ENCODE measurements at places on chromosomes 12 and 14. TPM values are rescaled to one million over a fixed set of nuclear protein-coding genes. Genes with fewer than 3 reads are reported as not detected.

KRT85 gene
- not detected for total RNA-seq

PLEK2 gene
- total RNA-seq = not detected

C14orf180 gene
- not detected for total RNA-seq

KRT7 gene
- not detected for total RNA-seq

PLEKHD1 gene
- 0.49 TPM for total RNA-seq

ENDOU gene
- total RNA-seq = not detected

ATL1 gene
- 70.6 TPM for total RNA-seq

MUCL1 gene
- total RNA-seq = not detected

NT5DC3 gene
- total RNA-seq = 21.9 TPM

NUDT14 gene
- total RNA-seq = 14.8 TPM

PIANP gene
- 3.4 TPM for total RNA-seq

SLC38A4 gene
- total RNA-seq = 0.74 TPM

KCNC2 gene
- 16.5 TPM for total RNA-seq

HOXC4 gene
- total RNA-seq = not detected

AGAP2 gene
- 40.6 TPM for total RNA-seq

BICDL1 gene
- total RNA-seq = 17.0 TPM

TCL1A gene
- total RNA-seq = not detected

OTOGL gene
- total RNA-seq = 0.25 TPM

HOXC9 gene
- not detected for total RNA-seq

SLC25A47 gene
- not detected for total RNA-seq

AMDHD1 gene
- 0.25 TPM for total RNA-seq

PTPRR gene
- 12.8 TPM for total RNA-seq

MGAT4C gene
- 79.2 TPM for total RNA-seq

VWF gene
- total RNA-seq = 15.0 TPM

KRT83 gene
- total RNA-seq = not detected

CD4 gene
- total RNA-seq = 2.2 TPM

CNTN1 gene
- 376 TPM for total RNA-seq

CD69 gene
- total RNA-seq = 0.25 TPM

ANKRD33 gene
- total RNA-seq = not detected

ACOT2 gene
- total RNA-seq = 21.4 TPM

MYF5 gene
- not detected for total RNA-seq

PRR4 gene
- 0.98 TPM for total RNA-seq

CHURC1 gene
- total RNA-seq = 36.6 TPM

AQP6 gene
- 0.25 TPM for total RNA-seq

TOMM20L gene
- total RNA-seq = not detected

FOXN4 gene
- total RNA-seq = 0.25 TPM

CCT2 gene
- 187 TPM for total RNA-seq

SENP1 gene
- 25.1 TPM for total RNA-seq

GMFB gene
- total RNA-seq = 180 TPM

HRK gene
- 0.25 TPM for total RNA-seq

GYS2 gene
- not detected for total RNA-seq

KRT6C gene
- not detected for total RNA-seq

CLEC2B gene
- 3.7 TPM for total RNA-seq

PPP1R1A gene
- total RNA-seq = 7.9 TPM

EIF5 gene
- 122 TPM for total RNA-seq

GCH1 gene
- 0.98 TPM for total RNA-seq

RABGGTA gene
- total RNA-seq = 21.1 TPM

GABARAPL1 gene
- 47.5 TPM for total RNA-seq

NTN4 gene
- 51.1 TPM for total RNA-seq

NGB gene
- 4.9 TPM for total RNA-seq

TUBA1C gene
- total RNA-seq = 39.3 TPM

FBLN5 gene
- 3.2 TPM for total RNA-seq

IL22 gene
- total RNA-seq = not detected

B4GALNT3 gene
- 1.5 TPM for total RNA-seq

SELPLG gene
- 1.2 TPM for total RNA-seq

EAPP gene
- 44.5 TPM for total RNA-seq

RNF212B gene
- not detected for total RNA-seq

POTEM gene
- not detected for total RNA-seq

FAM177A1 gene
- total RNA-seq = 36.4 TPM

SDSL gene
- 1.5 TPM for total RNA-seq

Measured in temporal lobe (tissue), 4 donors.